Renal cortical epithelial cell (primary cell): ENCODE measurements at places on chromosomes 7 and 10. TPM values are rescaled to one million over a fixed set of nuclear protein-coding genes. Genes with fewer than 3 reads are reported as not detected.
A peak's percentile ranks its signal among the peaks of the same experiment; 100 is the strongest.

- DNase-seq = peak; percentile 97
Observed at GRCh38 chr7:36084485-36085091, 68.5 kb upstream of the EEPD1 start.

DNA sequence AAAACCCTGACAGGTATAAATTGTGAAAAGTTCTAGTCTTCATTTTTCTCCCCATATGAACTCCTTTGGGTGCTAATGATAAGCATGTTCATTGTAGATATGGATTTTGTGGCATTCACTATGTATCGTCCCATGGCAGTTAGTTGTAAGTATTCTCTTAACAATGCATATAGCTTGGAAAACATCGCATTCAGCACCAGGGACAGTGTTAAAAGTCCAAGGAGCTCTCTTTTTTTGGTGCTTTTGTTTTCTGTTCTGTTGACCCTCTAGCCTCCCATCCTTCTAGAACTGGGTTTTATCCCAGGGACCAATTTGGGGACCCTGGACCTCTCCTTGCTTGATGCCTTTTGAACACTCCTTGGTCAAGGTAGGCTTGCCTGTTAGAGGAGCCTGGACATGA lies 37.7 kb downstream of the INSYN2A start:
- DNase-seq = no peak

DNA sequence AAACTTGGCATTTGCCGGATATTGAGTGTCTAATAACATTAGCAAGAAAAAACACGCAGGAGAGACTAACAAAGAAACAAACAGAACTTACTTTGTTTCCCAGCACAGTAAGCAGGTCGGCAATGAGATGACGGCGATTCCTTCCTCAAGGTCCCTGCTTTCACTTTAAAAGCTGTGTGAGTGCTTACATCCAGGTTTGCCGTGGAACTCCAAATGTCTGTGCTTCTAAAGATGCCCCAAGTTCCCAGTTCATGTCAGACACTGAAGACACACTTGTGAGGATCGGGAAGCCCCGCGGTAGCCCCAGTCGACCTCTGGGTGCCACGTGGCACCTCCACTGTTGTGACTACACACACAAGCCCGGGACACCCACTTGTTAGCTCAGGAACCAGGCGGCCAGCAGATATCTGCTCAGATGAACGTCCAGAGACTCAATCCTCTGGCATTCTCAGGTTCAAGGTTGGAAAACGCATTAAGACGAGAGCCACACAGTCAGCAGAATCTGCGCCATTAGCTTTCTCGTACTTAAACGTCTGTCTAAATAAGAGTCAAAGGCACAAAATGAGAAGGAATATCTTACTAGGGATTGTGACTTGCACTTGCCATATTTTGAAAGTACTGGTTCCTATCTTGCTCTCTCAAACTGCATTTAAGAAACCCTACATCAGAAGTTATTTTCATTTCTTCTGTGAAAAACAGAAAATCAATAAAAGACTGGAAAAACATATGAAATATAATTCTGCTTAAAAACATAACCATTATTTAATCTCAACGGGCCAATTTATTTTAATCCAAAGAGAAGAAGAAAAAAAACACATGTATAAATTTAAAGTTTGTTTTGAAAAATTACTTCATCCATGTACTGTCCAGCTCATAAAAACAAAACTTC lies 207.6 kb upstream of the KLF14 start:
- DNase-seq = peak; percentile 75

DNA sequence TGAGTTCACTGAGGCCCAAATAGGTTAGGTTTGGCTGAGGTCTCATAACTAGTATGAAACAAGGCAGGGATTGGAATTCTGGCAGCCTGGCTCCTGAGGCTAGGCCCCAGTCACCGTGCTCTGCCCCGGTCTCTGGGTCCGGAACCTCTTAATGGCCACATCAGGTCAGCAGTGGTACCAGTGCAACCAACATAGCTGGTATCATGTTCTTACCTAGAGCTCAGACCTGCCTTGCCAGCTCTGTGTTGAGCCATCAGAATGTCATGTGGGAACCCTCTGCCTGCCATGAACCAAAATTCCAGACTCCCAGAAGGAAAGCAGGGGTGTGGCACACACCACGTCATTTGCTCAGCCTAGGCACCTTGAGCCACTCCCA lies 56.5 kb downstream of the ZNF467 start:
- no peak for DNase-seq

- DNase-seq = no peak
Observed at GRCh38 chr7:48955916-48956315, 31.6 kb downstream of the CDC14C start.

DNA sequence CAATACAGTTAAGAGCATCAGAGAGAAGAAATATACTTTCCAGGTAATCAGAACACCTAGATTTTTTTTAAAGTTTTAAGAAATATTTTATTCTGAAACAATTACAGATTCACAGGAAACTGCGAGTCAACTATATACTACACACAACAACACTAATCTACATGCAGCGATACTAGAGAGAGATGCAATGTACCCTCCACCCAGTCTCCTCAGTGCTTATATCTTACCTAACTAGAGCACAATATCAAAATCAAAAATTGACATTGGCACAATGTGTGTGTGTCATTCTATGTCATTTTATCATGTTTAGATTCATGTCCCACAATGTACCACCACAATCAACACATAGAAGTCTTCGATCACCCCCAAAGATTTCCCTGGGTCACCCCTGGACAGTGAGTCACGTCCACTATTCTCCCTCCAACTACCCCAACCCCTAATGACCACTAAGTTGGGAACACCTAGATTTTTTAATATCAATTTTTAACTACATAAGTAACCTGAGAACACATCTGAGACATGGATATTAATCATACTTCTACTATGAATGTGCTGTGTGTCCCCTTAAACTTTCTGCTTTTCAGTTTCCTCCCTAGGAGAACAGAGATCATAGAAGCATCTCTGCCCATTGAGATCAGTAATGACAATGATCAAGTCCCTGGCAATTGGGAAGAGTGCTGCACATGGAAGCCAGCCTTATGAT lies 86.5 kb downstream of the GSAP start:
- DNase-seq = no peak

DNA sequence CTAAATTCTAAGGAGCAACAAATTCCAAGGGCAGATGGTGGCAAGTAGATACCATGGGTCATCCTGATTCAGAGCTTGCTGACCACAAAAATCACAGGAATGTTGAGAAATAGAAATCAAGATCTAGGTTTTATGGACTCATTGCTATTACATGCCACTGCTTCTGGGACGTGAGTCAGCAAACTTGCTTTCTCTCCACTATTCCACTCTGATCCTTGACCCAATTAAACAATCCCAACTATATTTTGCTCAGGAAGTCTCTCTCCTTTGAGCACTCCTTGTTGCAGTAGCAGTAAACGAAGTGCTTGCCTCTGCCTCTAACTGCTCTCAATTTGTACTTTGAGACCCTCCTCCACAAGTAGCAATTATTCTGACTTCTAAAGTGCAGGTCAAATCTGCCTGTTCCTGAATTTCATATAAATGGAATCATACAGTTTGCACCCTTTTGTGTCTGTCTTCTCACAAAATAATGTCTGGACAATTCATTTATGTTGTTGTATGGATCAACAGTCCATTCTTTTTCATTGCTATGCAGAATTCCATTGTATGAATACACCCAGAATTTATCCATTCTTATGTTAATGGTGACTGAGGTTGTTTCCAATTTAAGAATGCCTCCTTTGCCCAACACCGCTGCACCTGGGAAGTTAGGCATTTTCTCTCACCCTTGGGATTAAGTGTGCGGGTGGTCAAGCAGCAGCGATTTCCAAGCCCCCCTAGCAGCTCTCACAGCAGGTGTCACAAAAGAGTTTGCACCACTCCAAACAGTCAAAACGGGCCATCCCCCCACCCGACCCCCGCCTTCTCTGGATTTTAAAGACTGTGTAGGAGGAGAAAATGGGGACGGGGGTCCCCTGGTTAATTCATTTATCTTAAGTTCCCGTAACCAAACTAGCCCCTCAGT lies 35.9 kb downstream of the ACSM6 start:
- DNase-seq = peak; percentile 98

GRCh38 chr10:69632516-69633199 lies 2.6 kb downstream of the FAM241B start:
- no peak for DNase-seq

DNA sequence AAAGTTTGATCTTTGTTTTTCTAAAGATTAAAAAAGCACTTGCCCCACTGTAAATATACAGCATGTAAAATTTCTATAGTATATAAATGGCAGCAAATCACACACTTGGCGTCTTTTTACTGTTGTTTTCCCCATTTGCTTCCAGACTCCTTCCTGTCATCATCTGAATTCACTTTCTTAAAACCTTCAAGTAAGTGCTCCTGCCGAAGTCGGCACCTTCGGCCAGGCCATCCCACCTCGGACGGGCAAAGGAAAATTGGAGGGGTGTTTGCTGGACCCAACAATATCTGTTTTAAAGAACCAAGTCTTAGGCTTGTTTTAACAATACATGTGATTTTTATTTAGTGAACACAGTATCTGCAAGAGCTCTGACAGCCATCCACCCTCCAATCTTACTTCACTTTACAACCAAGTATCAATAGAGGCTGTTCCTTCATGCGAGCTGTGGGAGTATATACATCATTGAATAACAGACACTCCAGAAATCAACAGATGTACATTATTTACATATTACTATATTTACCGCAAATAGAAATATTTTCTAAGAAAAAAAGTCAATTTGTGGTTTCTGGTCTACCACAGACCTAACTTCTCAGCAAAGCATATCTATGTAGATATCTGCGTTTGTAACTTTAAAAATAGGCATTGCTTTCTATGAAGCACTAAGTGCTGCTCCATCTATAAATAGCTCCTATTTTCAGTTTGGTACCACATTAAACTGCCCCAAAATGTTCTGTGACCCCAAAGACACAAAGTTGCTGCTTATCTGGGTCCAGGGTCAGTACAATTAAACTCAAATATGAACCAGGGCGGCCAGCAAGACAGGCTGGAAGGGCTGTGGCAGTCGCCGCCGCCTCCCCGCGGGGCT lies 110.7 kb downstream of the CYTH3 start:
- no peak for DNase-seq

GRCh38 chr10:62083412-62084267 lies 182.1 kb downstream of the ARID5B start:
- DNase-seq = peak; percentile 51

DNA sequence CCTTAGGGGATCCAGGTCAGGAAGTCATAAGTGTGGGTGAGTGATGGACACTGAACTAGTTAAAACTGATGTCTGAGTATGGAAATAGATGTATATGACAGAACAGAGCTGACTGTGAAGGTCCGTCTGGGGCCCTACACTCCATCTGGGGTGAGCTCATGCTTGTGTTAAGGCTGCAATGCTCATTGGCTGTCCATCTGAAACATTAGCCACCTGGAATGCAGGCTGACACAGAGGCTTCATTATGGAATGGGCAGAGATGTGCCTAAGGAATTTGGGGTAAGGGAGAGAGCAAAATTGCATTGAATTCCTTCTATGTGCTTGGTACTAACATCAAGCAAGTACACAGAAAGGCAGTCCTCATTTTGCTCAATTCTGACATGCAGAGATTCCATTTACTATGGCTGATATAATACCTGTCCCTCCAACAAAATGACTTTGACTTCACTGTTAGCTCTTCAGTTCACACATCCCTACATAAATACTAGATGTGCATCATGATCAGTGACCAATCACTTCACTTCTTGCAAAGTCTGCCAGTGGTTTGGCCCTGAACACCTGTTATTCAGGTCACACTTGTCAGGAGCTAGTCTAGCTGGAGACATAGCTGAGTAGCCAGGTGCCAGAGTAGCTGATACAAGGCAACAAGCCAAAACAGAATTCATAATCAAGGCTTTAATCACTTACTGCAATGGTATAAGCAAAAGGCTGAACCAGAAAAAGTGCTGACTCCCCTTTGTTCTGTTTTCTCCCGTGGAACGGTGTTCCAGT lies 128.9 kb upstream of the VWC2 start:
- DNase-seq = no peak

DNA sequence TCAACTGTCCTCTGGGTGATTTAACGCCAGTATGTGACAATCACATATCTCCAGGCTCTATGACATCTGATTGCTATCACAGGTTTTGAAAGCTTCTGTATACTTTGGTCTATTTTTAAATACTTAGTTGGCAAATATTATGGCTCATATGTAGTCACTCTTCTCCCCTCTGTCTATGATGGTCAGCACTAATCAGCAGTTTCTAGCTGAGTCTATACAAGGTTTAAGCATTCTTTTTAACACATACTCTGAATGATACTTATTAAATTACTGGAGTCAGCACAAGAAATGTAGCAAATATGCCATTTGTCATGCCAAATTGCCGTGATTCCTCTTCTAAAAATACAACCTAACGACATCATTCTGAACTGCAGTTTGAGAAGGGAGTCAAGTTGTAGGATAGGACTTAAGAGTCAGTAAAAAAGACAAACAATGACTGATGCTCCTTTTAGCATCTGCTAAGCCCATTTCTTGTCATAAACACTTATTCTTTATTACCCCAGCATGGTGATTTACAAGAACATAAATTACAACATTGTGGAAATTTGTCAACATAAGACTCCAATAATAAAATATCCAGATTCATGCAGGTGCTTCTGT lies 947.8 kb downstream of the XPNPEP1 start:
- no peak for DNase-seq

DNA sequence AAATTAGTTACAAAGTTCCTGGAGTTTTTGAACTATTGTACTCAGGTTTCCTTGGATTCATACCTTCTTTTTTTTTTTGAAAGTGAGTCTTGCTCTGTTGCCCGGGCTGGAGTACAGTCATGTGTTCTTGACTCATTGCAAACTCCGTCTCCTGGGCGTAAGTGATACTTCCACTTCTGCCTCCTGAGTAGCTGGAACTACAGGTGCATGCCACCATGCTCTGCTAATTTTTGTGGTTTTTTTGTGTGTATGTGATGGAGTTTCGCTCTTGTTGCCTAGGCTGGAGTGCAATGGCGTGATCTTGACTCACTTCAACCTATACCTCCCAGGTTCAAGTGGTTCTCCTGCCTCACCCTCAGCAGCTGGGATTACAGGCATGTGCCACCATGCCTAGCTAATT lies 22.3 kb downstream of the MCM10 start:
- no peak for DNase-seq

DNA sequence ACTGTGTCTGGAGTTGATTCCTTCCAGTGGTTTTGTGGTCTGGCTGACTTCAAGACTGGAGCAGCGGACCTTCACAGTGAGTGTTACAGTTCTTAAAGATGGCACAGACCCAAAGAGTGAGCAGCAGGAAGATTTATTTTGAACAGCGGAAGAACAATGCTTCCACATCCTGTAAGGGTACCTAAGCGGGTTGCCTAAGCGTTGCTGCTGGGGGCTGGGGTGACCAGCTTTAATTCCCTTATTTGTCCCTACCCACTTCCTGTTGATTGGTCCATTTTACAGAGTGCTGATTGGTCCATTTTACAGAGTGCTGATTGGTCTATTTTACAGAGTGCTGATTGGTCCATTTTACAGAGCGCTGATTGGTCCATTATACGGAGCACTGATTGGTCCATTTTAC lies 13.2 kb downstream of the AKR1B15 start:
- peak; percentile 96 for DNase-seq

The PEX1 gene
- 12.5 and 28.5 TPM in 2 replicates for total RNA-seq

The CNPY1 gene
- not detected in 2 replicates for total RNA-seq

The NOM1 gene
- total RNA-seq = 12.9 and 20.1 TPM in 2 replicates

The SLC26A3 gene
- total RNA-seq = not detected in 2 replicates

The FKBP9 gene
- 143 and 157 TPM in 2 replicates for total RNA-seq

The HTR5A gene
- total RNA-seq = not detected in 2 replicates
